ENCODE measurements at places on chromosomes 12 and 14.

DNA sequence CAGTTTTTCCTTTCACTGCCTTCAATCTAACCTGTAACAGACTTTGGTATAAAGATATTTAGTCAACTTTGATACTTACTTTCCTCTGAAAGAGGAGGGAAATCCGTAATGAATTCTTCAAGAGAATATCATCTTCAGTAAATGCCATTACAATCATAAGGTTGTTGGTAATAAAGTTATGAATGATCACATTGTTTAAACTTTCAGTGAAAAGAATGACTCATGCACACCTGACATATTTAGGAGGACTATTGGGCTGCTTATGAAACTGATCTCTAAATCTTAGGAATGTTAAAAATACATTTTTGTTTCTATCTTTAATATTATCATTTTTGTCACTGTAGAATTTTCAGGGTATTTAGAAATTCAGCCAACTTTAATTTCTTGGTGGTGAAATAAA, 474.7 kb downstream of the SLC16A7 start:
- DNase-seq, result no peak

- DNase-seq, result no peak
These were observed 12.1 kb downstream of the INF2 start for GRCh38 chr14:104701383-104702076.

- no peak for DNase-seq
These were observed 42.6 kb upstream of the KRR1 start for GRCh38 chr12:75553836-75554555.

GRCh38 chr14:103207388-103208072, 84.3 kb downstream of the TNFAIP2 start:
- no peak for DNase-seq

GRCh38 chr14:55624913-55625312, 44.9 kb downstream of the KTN1 start:
- no peak for DNase-seq

GRCh38 chr12:113453330-113453729, 18.3 kb downstream of the LHX5 start:
- DNase-seq, result no peak

GRCh38 chr12:40515041-40515816, 177.0 kb upstream of the CNTN1 start:
- peak; percentile 21 for DNase-seq

GRCh38 chr12:130086248-130086647, 76.0 kb upstream of the FZD10 start:
- no peak for DNase-seq

DNA sequence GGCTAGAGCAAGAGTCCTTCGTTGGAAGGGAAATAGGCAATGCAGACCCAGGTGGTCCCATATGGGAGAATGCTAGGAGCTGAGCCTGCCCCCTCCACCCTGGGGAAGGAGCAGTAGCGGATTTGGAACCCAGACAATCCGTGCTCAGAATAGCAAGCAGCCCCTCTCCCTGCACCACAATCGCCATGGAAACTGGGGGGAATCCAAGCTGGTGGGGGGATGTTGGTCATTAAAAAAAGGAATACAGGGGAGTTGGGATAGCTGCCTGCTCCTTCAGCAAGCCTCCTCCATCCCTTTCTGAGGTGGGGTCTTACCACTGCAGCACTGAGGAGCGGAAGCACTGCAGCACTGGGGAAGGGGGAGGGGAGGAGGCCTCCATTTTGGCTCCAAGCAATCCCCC, 2.9 kb downstream of the RND1 start:
- no peak for DNase-seq

DNA sequence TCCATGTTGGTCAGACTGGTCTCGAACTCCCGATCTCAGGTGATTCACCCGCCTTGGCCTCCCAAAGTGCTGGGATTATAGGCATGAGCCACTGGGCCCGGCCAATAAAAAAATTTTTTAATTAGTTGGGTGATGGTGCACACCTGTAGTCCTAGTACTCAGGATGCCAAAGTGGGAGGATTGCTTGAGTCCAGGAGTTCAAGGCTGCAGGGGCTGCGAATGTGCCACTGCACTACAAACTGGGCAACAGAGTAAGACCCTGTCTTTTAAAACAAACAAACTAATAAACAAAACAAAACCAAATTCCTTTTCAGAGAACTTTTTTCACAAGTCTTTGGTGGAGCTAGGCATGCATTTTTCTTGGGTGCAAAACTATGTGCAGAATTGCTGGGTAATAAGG, 10.1 kb upstream of the SPSB2 start:
- no peak for DNase-seq

DNA sequence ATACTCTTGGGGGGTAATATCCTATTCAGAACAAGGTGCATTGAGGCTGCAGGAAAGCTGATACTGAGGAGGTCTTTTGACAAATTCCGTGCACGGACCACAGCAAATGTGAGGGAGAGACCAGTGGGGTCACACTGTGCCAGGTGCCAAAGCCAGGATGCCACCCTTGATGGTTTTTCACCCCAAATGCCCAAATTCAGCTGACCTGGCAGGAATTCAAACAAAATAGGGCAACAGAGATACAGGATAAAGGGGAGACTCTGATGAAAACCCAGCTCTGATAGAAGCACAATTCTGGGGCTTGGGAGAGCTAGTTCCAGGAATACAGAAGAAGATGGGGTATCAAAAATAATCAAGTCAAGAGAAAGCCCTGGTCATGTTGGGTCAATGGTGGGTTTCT, 55.3 kb downstream of the SLC8A3 start:
- DNase-seq, result no peak

DNA sequence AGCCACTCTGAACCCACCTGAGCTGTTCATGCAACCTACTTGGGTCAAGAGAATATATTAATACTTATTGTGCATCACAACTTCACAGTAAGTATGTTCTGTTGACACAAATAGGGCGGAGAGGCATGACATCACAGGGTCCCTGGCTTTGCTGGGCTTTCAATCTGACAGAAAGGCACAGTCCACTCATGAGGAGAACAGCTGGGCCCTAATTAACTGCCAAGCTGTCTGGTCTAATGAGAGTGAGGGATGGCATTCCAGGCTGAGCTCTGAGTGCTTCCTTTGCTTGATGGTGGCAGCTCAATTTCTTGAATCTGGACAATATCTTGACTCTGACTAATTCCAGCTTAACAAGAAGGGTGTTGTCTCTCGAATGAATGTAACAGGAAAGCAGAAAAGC, 2.0 kb downstream of the EFCAB11 start:
- no peak for DNase-seq

Measured in suppressor macrophage treated with lipopolysaccharide for 1 hour (primary cell).